Fibroblast of skin of right biceps (primary cell): ENCODE measurements at places on chromosomes 1 and 21.

- DNase-seq: no peak
Measured at GRCh38 chr1:22088331-22088730, 35.8 kb downstream of the CDC42 start.

DNA sequence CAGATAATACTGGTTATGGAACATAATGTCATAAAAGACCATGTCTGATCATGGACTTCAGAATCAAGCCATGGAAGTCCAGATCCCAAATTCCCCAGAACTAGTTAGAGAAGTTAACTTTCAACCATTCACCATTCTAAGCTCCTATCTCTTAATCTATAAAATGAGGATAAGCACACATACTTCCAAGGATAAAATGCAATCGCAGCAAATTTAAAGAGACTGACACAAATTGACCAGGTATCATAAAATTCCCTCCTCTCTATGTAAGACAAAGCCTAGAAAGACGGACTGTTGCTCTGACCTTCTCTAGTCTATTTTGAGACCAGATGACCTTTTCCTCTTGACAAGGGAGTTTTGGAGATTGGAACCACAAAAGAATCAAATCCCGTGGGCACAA, 426.7 kb downstream of the PLPP3 start:
- DNase-seq: no peak

GRCh38 chr21:44024887-44025353, 12.8 kb downstream of the TRAPPC10 start:
- DNase-seq: peak; percentile 51

GRCh38 chr1:60283690-60284089, 210.1 kb upstream of the C1orf87 start:
- no peak for DNase-seq

GRCh38 chr1:6386371-6386949, 7.1 kb downstream of the ACOT7 start:
- peak; percentile 44 for DNase-seq

- peak; percentile 76 for DNase-seq
Measured at GRCh38 chr1:235415008-235415904, 48.0 kb downstream of the TBCE start.

DNA sequence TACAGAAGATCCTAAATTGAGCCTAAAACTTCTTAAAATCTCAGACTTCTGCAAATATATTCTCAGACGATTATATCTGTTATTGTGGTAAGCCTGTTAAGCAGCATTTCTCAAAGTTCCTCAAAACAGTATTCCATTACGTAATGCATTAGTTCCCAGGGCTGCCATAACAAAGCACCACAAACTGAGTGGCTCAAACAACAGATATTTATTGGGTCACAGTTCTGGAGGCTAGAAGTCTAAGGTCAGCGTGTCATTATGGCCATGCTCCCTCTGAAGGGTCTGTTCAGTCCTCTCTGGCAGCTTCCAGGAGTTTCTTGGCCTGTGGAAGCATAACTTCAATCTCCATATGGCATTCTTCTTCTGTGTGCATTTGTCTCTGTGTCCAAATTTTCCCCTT, 103.5 kb upstream of the ST6GALNAC5 start:
- no peak for DNase-seq

- no peak for DNase-seq
Measured at GRCh38 chr1:87030740-87031690, 116.6 kb downstream of the HS2ST1 start.

GRCh38 chr1:41416552-41417334, 55.5 kb downstream of the FOXO6 start:
- DNase-seq: peak; percentile 66

DNA sequence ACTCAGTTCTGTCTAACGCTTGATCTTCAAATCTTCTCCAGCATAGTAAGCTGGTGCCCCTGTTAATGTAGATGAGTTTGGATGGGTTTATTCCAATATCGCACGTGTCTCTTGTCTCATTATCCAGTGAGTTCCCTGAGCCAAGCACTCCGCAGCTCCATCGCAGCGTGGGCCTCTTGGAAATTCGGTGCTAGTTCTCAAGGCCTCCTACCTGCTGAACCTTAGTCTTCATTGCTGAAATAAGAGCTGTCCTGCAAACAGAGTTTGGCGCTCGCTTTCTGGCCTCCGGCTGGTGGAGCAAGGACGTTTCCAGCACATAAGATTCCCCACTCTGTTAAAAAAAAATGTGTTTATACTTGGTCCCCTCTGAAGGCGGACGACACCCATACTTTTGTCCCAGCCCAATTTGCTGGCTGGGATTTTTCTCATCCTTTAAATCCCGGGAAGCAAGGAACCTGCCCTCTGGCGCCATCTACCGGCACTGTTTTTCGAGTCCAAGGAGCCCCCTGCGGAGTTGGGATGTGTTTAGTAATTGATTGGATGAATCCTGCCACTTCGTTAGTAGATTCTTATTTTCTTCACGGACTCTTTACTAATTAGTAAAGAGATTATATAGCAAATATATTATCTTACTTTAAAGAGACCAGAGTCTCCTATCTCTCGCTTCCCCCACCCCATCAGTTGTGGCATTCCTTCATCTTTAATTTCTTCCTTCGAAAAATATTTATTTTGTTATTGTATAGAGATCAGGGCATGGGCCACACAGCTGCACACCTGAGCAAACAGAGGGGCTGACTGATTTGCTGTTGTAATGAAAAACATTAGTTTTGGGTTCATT, 14.7 kb downstream of the JUN start:
- DNase-seq: peak; percentile 71

DNA sequence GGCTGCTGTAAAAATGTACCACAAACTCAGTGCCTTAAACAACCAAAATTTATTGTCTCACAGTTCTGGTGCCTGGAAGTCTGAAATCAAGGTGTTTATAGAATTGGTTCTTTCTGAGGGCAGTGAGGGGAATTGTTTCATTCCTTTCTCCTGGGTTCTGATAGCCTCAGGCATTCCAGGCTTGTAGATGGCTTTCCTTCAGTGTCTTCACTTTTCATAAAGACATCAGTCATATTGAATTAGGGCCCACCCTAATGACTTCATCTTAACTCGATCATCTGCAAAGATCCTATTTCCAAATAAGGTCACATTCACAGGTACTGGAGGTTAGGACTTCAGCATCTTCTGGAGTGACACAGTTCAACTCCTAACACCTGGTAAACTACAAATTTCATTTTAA, 15.0 kb downstream of the CDKN2C start:
- DNase-seq: no peak

DNA sequence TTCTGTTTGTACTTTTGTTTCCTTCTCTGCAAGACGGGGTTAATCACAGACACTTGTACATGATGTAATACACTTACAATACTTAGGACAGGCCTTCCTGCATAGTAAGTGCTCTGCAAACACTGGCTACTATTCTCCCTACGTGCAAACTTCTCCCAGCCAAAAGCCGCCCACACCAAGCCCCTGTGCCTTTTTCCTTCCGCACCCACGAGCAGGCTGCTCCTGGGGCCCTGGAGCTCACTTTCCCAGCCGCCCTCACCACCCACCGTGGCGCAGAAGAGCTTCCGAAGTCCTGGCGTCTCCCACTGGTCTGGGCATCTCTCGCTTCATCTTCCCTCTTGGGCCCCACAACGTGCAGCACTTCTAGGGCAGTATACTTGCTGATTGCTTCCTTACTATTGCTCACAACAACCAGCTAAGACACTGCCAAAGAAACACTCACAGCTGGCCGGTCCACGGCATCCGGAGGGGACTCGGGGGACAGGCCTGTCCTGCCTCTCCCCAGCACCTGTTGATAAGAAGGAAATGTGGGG, 22.5 kb upstream of the GPR157 start:
- peak; percentile 49 for DNase-seq

DNA sequence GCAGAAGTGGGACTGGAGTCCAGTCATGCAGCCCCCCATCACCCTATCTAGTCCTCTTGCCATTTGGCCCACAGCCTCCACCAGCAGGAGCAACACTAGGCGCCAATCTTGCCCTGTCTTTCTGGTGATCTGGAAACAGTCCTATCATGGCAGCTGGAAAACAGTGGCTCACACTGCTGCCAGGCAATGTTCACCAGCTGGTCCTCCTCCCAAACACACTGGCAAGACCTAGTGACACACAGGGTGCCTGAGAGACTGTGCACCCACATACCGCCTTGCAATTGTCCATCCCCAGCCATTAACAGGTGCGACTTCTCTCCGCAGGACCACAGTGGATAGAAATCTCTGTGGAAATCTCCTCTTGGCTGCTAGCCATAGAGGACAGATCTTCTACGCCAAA, 105.5 kb downstream of the HIVEP3 start:
- DNase-seq: no peak

DNA sequence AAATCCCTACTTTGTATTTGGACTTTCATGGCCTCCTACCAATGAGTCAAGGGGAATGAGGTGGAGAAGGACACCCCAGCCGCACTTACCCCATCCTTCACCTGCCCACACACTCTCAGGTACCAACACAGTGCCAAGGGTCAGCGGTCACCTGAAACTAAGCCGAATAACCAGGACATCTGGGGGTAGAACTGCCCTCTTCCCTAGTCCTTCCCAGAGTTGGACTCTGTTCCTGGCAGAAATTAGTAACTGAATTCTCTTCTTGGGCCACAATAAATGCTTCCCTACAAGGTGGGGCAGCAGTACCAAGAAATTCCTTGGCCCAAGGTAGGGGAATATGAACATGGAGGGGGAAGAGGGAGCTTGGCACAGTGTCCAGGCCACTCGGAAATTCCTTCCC, 7.3 kb downstream of the SLC45A3 start:
- no peak for DNase-seq

DNA sequence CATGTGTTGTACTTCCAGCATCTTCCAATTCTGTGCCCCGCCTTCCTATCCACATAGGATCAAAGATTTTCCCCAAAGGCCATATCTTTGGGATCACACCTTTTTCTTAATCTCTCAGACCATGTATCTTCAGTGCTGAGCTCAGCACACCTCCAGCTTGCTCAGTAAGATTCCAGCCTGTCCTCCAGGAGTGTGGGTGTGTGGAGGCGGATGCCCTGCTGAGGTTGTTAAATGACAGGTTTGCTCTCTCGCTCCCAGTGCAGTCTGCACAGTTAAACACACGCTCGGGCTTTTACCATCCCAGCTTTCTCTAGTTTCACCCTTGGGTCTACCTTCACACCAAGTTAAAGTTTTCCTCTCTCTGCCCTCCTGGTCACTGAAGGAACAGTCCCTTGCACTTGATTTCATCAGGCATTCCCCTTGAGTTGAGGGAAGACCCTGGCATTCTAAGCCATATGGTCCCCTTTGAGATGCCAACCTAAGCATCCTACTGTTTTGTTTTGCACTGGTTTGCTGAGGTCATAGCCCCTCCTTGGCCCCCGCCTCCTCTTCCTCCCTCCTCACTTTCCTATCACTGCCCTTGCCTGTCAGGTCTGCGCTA, 13.7 kb downstream of the MYOG start:
- DNase-seq: no peak

GRCh38 chr1:93598396-93598795, 83.2 kb downstream of the BCAR3 start:
- DNase-seq: no peak
